ENCODE measurements at places on chromosomes 2 and 18.

GRCh38 chr2:10720947-10721395 lies 459 bp upstream of the ATP6V1C2 start:
- no peak for DNase-seq

DNA sequence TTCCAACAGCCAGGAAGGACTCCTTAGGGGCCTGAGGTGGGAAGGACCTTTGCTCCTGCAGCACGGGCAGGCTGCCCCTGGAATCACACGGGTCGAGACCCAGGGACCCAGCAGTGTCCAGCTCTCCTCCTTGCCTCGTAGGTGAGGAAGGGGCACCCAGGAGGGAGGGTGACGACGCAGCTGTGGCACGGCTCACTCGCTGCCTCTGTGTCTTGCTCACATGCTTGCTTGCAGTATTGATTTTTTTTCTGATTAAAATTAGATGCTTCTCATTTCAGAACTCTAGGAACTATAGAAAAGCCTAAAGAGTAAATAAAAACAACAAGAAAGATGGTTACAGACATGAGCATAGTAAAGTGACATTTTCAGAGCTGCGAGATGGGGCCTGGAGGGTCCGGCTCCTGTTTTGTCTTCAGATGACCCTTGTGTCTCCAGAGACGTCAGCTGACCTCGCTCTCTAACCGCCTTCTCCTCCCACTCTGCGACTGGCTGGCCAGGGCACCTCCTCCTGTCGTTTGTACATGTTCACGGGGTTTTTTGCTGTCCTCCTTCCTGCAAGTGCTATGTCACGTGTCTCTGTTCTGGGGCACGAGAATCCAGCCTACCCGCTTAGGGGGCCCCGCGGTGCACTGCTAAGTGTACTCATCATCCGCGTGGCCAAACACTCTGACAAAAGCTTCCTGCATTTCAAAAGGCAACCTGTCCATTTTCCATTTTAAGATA lies 65.7 kb upstream of the ZNF236 start:
- no peak for DNase-seq

- no peak for DNase-seq
Measured at GRCh38 chr2:183248866-183249567, 124.8 kb downstream of the NUP35 start.

- DNase-seq: no peak
Measured at GRCh38 chr2:111149882-111150455, 29.3 kb downstream of the BCL2L11 start.

- DNase-seq: no peak
Measured at GRCh38 chr2:158894572-158894971, 73.9 kb upstream of the TANC1 start.

DNA sequence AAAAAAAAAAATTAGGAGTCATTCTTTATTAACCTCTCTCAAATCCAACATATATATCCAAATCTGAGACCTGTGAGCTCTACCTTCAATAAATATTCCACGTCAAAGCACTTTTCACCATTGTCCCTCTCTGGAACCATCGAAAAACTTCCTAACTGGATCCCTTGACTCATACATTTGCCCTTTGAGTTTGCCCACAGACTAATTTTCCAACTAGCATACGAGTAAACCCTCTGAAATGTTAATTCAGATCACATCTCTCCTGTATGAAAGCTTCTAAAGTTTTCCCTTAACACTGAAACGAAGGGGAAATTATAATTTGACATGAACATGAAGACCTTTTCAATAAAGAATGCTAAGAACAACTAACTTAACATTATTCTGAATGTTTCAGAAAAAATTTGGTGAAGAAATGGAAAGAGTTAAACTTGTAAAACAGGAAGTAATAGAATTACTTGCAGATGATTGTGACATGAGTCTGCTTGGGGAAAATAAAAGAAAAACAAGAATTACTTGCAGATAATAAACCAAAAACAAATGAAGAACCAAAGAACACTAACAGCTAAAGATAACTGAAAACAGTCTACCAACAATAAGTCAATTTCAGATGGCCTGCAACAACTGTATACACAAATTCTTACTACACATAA lies 110.6 kb downstream of the C2orf74 start:
- no peak for DNase-seq

DNA sequence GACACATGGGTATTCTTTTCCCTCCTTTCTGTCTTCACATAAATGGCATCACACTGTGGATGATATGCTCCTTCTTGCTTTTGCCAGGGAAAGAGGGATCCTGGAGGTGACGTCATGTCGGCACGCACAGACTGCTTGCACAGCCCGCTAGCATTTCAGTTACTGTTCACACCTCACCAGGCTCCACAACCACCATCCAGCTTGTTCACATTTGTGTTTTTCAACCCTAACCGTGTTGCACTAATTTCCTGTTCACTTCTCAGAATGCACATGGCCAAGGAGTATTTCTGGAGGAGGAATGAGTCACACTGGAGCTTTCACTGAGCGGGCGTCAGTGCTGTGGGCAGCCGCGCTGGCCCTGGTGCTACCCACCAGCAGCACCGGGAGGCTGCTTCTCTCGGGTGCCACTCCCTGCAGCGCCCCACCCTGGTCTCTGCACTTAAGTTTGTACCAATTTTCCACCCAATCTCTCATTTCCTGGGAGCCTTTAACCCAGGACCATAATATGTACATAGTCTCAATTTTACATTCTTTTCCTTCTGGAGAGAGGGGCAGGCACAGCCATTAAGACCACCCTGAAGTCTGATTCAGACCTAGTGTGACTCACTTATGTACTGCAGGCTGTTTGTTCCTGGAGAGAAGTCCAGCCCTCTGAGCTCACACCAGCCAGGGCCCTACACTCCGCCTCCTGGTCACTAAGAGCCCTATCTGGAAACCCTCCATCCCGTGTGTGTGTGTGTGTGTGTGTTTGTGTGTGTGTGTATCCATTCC lies 65.1 kb downstream of the MBP start:
- DNase-seq: no peak

DNA sequence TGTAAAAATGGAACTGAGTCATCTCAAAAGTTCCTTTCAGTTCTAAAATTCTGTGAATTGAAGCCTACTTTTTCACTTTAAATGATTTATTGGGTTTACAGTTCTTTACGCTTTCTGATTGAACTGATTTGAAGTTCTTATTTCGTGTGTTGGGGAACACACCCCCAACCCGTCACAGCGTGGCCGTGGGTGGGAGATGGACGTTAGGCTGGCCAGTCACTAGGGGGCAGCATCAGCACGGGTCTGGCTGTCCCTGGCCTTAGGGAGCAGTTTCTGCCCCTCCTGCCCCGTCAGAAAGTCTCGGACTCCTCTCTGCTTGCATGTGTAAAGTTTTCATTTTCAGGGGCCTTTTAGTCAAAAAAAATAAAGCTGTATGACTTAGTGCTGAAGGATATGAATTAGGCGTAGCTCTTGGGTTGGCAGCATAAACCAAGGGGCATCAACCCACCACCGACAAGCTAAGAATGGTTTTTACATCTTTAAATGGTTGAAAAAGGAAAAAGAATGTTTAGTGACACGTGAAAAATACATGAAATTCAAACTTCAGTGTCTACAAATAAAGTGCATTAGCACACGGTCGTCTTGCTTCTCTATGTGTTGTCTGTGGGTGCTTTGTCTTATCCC lies 63.4 kb downstream of the ZCCHC2 start:
- no peak for DNase-seq

- DNase-seq: no peak
Measured at GRCh38 chr2:235048549-235048948, 96.7 kb downstream of the SH3BP4 start.

DNA sequence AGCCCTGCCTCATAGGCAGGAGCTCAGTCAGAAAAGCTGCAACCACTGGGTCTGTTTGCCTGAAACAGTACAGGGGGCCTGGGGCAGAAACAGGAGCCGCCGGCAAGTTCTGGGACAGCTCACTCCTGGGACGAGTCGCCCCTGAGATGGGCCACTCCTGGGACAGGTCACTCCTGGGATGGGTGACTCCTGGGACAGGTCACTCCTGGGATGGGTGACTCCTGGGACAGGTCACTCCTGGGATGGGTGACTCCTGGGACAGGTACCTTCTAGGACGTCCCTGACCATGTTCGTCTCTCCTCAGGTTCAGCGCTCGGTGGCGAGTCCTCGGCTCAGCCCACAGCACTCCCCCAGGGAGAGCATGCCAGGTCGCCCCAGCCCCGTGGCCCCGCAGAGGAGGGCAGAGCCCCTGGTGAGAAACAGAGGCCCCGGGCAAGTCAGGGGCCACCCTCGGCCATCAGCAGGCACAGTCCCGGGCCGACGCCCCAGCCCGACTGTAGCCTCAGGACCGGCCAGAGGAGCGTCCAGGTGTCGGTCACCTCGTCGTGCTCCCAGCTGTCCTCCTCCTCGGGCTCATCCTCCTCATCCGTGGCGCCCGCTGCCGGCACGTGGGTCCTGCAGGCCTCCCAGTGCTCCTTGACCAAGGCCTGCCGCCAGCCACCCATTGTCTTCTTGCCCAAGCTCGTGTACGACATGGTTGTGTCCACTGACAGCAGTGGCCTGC lies 51.8 kb downstream of the NTSR2 start:
- no peak for DNase-seq

- no peak for DNase-seq
Measured at GRCh38 chr2:149205143-149205542, 125.2 kb upstream of the LYPD6 start.

GRCh38 chr2:215888680-215889079 lies 124.7 kb downstream of the MREG start:
- no peak for DNase-seq

DNA sequence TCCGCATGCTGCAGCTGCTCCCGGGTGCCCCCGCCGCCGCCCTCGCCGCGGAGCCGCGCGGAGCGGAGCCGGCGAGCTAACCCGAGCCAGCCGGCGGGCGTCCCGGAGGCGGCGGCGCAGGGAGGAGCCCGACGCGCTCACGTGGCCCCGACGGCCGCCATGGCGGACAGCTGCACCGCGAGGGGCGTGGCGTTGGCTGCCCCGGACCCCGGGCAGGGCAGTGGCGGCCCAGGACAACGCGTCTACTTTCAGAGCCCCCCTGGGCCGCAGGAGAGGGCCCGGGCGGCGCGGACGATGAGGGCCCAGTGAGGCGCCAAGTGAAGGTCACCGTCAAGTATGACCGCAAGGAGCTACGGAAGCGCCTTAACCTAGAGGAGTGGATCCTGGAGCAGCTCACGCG lies 30.0 kb upstream of the CCNYL1 start:
- no peak for DNase-seq

GRCh38 chr2:172082944-172083627 lies 2.2 kb upstream of the DLX1 start:
- no peak for DNase-seq

DNA sequence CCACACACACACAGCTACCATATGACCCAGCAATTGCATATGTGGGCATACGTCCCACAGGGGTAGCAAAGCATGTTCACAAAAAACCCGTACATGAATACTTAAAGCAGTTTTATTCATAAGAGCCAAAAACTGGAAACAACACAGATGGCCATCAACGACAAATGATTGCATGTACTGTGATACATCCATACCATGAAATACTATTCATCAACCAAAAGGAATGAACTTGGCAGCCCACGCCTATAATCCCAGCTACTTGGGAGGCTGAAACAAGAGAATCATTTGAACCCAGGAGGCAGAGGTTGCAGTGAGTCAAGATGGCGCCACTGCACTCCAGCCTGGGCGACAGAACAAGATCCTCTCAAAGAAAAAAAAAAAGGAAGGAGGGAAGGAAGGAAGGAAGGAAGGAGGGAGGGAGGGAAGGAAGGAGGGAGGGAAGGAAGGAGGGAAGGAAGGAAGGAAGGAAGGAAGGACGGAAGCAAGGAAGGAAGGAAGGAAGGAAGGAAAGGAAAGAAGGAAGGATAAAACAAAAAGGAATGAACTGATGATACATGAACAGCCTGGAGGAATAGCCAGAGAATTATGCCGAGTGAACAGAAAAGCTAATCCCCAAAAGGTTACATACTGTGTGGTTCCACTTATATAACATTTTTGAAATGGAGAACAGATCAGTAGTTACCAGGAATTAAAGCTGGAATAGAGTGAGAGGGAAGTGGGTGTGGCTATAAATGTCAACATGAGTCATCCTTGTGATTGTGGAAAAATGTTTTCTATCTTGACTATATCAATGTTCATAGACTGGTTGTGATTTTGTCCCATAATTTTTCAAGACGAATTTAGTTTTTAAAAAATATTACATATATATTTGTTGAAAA lies 19.6 kb upstream of the YPEL5 start:
- DNase-seq: no peak

- no peak for DNase-seq
Measured at GRCh38 chr18:8480506-8481328, 128.5 kb upstream of the RAB12 start.

GRCh38 chr18:55582325-55582724 lies 5.7 kb downstream of the TCF4 start:
- DNase-seq: no peak

DNA sequence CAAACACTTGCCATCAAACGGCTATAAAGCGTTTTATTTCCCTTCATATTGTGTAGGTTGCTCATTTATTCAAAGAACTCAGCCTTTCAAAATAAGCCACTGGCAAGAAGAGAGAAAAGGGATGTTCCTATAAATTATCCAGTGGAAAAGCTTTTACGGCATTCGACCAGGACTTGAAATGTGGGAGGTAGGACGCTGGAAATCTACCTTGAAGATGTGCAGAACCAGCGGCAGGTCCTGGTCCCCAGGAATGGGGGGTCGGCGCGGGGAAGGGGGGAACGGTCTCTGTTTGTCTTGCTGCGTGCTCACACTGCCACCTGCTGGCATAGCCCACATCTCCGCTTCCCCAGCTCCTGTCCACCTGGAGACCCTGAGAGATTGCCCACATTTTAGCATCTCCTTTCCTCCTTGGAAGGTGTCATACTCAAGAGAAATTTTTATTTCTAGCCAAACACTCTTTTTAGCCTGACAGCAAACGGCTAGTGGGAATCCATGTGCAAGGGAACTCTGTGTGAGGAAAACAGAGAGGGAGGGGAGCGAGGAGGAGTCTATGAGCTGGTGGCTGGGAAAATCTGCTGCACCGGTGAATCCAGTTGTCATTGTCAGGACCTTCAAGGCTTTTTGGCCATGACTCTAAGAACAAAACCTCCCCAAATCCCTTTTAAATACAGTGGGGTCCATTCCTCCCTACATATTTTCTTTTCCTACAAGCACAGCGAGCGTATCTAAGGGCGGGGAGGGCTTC lies 349.0 kb upstream of the PKDCC start:
- no peak for DNase-seq

- no peak for DNase-seq
Measured at GRCh38 chr2:14125624-14126293, 506.8 kb upstream of the LRATD1 start.

- no peak for DNase-seq
Measured at GRCh38 chr2:5409898-5410381, 282.2 kb upstream of the SOX11 start.

GRCh38 chr2:163200741-163201140 lies 362.2 kb upstream of the KCNH7 start:
- no peak for DNase-seq

DNA sequence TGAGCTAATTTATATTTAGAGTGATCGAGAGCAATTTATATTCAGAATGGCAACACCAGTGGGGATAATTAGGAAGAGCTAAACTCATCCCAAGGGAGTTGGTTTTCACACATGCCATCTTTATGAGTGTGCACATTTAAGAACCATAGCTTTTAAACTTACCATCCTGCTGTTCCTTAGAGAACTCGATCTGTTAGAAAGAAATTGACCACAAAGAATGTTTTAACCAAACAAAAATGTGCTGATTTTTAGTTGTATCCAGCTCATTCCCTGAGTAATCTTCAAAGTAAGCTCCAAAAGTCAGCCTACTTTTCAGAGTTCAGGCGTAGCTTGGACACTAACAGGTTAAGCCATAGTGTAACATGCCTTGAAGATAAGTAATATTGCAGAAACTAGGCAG lies 12.6 kb downstream of the MYL1 start:
- no peak for DNase-seq
